ENCODE measurements at places on chromosomes 11 and 22. TPM values are rescaled to one million over a fixed set of nuclear protein-coding genes. Genes with fewer than 3 reads are reported as not detected.

TESMIN gene
- total RNA-seq: 7.1 TPM

GRCh38 chr11:110852921-110853490 is 140.8 kb upstream of the ARHGAP20 start:
- no peak overlapping the region for H3K4me3 ChIP-seq
- DNase-seq: no peak
- no peak overlapping the region for H3K27ac ChIP-seq
- H3K27me3 ChIP-seq: no peaks in the 10 kb centered on the region
- H3K36me3 ChIP-seq: no peaks in the 10 kb centered on the region

FAM180B gene
- 0.28 TPM for total RNA-seq

- H3K36me3 ChIP-seq: peaks cover 7% of the 10 kb centered on the region
- no peak overlapping the region for H3K27ac ChIP-seq
- DNase-seq: no peak
- H3K27me3 ChIP-seq: no peaks in the 10 kb centered on the region
- H3K4me1 ChIP-seq: no peaks in the 10 kb centered on the region
- no peak overlapping the region for H3K4me3 ChIP-seq
Measured at GRCh38 chr11:77967121-77967520, 27.3 kb downstream of the INTS4 start.

DNA sequence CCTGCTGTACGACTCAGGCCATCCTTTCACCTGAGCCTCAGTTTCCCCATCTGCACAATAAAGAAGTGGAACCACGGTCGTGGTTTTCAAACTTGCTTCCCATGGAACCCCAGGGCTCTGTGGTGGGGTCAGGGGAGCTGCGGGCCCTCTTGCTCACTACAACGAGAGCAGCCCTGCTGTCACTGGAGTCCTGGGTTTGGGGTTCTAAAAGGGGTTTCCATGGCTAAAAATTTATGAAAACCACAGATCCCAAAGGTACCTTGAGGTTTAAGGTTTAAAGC is 45.4 kb upstream of the CARS1 start:
- no peak overlapping the region for H3K4me3 ChIP-seq
- DNase-seq: no peak
- no peaks in the 10 kb centered on the region for H3K36me3 ChIP-seq
- H3K4me1 ChIP-seq: peaks cover 28% of the 10 kb centered on the region

DNA sequence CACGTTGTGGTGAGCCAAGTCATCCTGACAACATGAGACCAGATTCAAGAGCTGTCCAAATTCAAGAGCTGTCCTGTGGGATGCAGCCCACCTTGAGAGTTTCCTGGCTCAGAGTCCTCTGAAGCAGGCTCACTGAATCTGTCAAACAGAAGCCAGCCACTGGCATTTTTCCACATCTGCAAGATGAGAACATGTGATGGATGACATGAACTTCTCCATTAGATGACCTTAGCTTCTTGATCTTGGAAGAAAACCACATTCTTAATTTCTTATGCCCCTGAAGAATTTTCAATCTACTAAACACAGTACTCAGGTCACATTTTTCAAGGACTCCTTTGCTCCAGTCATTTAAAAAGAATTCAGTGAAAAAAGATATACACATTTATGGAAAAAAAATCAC is 291.0 kb downstream of the GUCY1A2 start:
- no peak overlapping the region for H3K4me3 ChIP-seq
- no peak overlapping the region for H3K27ac ChIP-seq
- no peaks in the 10 kb centered on the region for H3K36me3 ChIP-seq
- H3K4me1 ChIP-seq: no peaks in the 10 kb centered on the region
- DNase-seq: no peak
- no peaks in the 10 kb centered on the region for H3K27me3 ChIP-seq

KDELR3 gene
- 0.29 TPM for total RNA-seq

DNA sequence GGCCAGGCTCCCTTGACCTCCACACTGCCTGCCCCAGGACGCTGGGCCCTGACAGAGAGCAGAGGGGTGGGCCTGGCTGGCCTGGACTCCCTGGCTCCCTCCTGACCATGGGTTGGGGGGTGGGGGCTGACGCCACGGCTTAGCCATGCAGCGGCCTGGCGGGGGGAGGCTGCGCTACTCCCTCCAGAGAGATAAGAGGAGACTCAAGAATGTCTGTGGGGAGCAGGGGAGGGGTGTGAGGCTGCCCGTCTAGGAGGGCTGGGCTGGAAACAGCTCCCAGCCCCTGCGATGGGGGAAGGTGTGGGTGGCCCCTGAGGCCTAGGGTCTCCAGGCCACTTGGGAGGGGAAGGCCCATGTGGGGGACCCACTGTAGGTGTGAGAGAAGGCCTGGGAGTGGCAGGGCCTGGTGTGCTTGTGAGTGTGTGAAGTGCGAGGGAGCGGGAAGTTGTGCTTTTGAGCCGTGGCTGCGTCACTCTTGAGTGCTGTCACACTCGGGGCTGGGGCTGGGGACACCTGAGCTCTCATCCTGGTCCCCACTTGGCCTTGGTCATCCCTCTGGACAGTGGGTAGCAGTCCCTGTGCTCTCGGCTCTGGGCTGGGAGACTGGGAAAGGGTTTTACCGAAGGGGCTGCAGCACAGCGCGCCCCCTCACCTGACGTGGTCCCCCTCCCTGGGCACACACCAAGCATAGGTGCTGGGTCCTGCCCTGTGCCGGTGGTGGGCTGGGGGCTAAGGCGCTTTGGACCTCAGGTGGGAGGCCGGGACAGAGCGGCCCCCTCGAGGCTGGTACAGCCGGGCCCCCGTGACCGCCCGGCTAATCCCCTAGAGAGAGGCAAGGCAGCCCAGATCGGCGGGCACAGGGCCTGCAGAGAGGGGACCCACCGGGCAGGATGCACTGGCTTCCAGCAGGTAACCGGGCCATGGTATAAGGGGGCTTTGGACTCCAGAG is 2.4 kb downstream of the MYRF start:
- H3K4me3 ChIP-seq: no peak overlapping the region
- no peaks in the 10 kb centered on the region for H3K27me3 ChIP-seq
- no peaks in the 10 kb centered on the region for H3K36me3 ChIP-seq
- no peaks in the 10 kb centered on the region for H3K4me1 ChIP-seq

CREB3L1 gene
- not detected for total RNA-seq

GRCh38 chr11:111707691-111708067 is 58.5 kb downstream of the PPP2R1B start:
- peaks cover 7% of the 10 kb centered on the region for H3K36me3 ChIP-seq
- no peak overlapping the region for H3K4me3 ChIP-seq
- no peaks in the 10 kb centered on the region for H3K27me3 ChIP-seq
- H3K27ac ChIP-seq: no peak overlapping the region

DNA sequence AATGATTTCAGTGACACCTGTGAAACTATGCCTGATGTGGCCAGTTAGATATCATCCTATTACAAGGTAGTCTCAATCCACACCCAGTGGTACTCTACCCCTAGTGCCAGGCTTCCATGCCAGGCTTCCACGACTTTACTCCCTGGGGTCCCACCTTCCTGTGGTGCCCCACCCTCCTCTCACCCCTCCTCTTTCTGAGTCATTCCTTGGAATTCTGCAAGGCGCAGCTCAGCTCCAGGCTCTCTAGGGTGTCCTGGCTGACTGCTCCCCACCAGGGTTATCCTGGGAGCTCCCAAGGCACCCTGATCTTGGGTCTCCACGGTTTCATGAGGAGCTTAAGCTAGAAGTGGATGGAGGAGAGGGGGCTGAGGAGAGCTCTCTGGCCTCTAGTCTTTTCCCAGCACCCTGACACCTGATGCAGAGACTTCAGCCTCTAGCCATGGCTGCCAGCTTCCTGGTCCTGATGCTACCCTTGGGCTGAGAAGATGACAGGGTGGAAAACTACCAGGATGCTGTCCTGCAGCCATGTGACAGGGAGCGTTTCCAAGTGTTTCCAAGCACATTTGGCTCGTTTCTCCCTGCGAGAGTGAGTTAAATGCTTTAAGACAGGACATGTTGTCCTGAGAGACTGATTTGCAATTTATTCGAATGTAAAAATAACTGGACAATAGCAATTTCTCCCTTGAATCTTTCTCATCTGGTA is 1461.2 kb downstream of the TBC1D22A start:
- H3K27me3 ChIP-seq: peaks cover 26% of the 10 kb centered on the region
- no peak overlapping the region for H3K4me3 ChIP-seq
- H3K4me1 ChIP-seq: no peaks in the 10 kb centered on the region
- no peak for DNase-seq
- H3K27ac ChIP-seq: no peak overlapping the region
- no peaks in the 10 kb centered on the region for H3K36me3 ChIP-seq

CD3E gene
- 590 TPM for total RNA-seq

C22orf31 gene
- not detected for total RNA-seq

DNAJB7 gene
- not detected for total RNA-seq

B3GAT1 gene
- total RNA-seq: 1.1 TPM

DNA sequence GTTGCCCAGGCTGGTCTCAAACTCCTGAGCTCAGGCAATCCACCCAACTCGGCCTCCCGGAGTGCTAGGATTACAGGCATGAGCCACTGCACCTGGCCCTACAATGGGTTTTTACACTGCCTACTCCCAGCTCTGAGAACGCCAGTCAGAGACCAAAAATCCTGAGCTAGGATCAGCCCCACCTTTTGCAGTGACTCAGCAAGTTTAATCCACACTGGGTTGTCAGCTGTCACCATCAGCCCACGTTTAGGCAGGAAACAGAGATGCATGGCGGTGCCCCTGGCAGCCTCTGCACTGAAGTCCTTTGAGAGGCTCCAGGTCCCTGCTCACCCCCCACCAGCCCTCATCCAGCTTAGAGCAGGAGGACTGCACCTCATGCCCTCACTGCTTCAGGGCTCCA is 117.6 kb downstream of the ARHGAP8 start:
- peaks cover 25% of the 10 kb centered on the region for H3K27me3 ChIP-seq
- H3K27ac ChIP-seq: no peak overlapping the region
- no peak for DNase-seq
- H3K36me3 ChIP-seq: no peaks in the 10 kb centered on the region

DNA sequence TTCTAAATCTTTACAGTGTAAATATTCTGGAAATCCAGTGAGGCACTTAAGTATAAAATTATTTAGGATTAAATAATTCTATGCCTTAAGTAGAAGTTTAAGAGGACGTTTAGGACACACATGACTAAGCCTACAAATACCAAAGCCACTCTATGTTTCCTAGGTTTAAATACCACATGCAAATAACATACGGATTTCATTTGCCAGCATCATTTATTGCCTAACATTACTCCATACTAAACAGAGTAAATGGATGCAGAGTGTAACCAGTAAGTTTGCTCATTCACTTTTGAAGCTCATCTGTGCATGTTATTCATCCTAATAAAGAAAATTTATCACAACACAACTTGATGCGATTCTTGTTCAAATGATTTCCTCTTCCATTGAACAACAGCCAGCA is 4.1 kb downstream of the BDNF start:
- no peak overlapping the region for H3K4me3 ChIP-seq
- H3K36me3 ChIP-seq: no peaks in the 10 kb centered on the region
- no peak for DNase-seq
- no peaks in the 10 kb centered on the region for H3K4me1 ChIP-seq

DNA sequence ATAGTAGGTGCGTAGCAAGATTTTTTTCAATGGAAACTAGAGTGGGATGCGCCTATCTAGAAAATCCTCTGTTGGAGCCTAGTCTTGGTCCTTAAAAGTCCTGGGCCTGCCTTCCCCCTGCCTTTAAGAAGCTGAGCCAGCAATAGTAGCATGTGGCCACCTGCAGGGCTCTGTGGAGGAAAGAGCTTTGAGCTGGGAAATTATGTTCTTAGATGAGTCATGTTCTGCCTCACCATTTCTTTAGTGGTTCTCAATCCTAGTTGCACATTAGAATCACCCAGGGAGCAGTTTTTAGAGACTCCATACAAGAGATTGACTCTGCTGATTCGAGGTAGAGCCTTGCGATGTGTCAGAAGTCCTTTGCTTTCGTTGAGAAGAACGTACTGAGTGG is 133.5 kb downstream of the COMMD9 start:
- DNase-seq: no peak
- H3K27me3 ChIP-seq: no peaks in the 10 kb centered on the region
- no peak overlapping the region for H3K4me3 ChIP-seq
- H3K27ac ChIP-seq: no peak overlapping the region

GRCh38 chr11:8263109-8263768 is 439 bp downstream of the LMO1 start:
- DNase-seq: no peak
- no peak overlapping the region for H3K27ac ChIP-seq
- peaks cover 86% of the 10 kb centered on the region for H3K27me3 ChIP-seq
- H3K36me3 ChIP-seq: no peaks in the 10 kb centered on the region
